ENCODE measurements at places on chromosomes 7 and 10.
A peak's percentile ranks its signal among the peaks of the same experiment; 100 is the strongest.

GRCh38 chr7:81181066-81181465, 262.2 kb upstream of the SEMA3C start:
- DNase-seq: no peak

- DNase-seq: no peak
Measured at GRCh38 chr10:78290131-78290750, 256.6 kb downstream of the RPS24 start.

- no peak for DNase-seq
Measured at GRCh38 chr7:151631570-151631952, 111.9 kb upstream of the RHEB start.

DNA sequence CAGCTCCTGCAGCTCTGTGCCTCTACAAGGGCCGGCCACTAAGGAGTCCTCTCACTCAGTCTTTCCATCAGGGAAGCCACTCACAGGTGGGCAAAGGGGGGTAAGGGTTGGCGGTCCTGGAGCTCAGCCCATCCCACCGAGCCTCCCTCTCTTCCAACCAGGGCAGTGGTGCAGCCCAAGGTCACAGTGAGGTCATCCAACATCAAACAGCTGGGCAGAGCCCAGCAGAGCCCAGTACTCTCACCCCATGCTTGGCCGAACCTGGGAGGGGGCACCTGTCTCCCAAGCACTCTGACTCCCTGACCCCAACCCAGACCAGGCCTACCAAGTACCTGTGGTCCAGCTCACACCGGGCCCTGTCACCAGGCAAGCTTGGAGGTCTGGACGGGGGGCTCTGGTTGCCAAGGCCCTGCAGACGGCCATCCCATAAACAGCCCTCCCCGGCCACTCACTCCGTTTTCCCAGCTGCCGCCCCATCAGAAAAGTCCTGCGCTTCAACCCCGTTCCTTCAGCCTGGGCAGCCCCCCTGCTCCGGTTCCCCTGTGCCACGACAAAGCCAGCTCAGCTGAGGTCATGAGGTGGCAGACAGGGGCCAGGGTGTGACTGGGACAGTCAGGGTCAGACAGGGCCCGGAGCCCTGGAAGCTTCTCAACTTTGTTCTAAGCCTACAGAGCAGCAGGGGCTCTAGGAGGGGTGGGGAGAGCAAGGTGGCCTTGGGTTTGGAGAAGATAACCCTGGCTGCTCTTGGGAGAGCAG, 27.5 kb downstream of the PDGFA start:
- DNase-seq: no peak

DNA sequence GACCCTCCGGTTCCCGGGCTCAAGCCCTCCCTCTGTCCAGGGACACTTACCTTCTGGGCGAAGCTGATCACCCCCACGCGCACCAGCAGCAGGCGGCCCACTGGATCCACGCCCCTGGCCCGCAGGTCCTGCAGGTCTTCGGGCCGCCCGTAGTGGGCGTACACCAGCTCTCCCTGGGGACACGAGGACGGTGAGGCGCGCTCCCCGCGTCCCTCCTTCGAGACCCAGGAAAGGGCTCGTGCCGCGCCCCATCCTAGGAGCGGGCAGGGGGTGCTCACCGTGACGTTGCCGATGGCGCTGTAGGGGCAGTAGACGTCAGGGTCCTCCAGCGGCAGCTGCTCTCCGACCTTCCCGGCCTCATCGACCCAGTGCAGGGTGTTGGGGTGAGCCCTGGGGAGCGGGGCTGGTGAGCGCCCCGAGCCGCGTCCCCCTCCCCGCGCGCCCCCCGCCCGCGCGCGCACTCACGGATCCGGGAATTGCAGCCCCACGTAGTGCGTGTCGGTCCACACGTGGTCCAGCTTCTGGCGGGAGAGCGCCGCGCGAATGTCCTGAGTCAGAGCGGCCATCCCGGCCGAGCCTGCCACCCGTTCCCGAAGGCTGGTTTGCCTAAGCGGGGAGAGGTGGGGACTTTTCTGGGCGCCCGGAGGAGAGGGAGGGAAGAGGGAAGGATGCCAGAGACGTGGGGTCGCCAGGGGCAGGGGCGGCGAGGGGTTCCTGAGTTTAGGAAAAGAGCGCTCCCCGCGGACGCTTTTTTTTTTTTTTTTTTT, 8.2 kb downstream of the TFR2 start:
- peak; percentile 24 for DNase-seq

GRCh38 chr7:82972135-82972534, 190.5 kb downstream of the PCLO start:
- DNase-seq: no peak

DNA sequence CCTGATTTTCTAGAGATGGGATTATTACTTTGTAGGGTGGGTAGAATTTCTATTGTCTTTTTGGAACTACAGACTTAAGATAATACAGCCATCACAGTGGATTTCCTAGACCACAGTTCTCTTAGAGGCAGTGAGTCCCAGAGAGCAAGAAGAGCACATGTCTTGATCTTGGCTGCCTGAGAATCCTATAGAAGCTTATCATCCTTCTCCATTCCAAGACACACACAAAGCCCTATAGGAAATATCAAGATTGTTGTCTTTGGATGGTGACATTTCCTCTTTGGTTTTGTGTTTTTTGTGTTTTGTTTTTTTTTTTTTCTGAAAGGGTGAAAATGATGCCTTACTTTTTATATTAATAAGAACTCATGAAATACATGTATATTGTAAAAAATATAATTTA, 143.1 kb downstream of the AHR start:
- DNase-seq: no peak

DNA sequence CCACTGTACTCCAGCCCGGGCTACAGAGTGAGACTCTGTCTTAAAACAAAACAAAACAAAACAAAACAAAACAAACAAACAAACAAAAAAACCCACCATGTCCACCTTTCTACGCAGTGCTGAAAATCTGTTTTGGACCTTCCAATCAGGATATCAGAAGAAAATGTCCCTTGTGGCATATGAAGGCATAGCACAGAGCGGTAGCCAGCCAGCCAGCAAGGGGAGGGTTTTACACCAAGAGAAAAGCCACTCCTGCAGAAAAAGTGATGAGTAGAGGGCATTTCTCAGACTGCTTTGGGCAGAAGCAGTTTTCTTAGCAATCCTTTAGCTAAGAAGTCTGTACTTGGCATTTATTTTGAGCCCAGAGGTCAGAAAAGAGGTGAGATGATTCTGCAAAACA, 612.2 kb downstream of the TYW1 start:
- no peak for DNase-seq

- DNase-seq: peak; percentile 88
Measured at GRCh38 chr7:32163141-32163806, 93.1 kb upstream of the PDE1C start.

GRCh38 chr7:33350577-33350976, 221.2 kb downstream of the BBS9 start:
- no peak for DNase-seq

DNA sequence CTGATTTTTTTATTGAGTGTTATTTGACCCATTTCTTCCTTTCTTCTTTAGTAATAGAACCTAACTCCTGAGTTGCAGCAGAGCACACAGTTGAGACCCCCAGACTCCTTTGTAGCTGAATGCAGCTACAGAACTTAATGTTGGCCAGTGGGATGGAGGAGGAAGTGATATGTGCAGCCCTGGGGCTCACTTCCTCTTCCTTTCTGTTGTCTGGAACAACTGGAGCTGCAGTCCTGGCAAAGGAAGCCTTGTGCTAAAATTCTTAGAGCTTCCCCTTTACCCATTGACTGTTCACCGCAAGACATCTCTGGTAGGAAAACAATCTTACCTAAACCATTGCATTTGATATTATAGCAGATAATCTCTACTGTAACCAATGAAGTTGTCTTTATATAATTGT, 86.6 kb downstream of the ITGB8 start:
- no peak for DNase-seq

- no peak for DNase-seq
Measured at GRCh38 chr10:97267671-97268070, 24.8 kb downstream of the ARHGAP19 start.

DNA sequence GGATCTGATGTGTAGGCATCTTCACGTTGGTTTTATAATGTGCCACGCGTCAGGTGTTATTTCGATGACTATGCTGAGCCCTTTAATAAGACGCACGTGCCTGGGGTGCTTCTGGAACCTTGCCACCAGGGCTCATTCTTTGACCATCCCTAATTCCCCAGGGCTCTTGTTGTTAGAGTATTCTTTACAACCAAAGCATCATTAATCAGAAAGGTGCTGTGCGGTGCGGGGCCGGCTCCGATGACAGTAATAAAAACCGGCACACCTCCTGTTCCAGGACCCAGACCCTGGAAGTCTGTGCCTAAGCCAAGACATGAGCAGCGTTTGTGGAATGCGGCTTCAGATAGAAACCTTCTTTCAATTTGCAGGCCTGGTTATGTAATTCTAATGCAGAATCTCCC, 58.4 kb downstream of the MGMT start:
- peak; percentile 59 for DNase-seq

DNA sequence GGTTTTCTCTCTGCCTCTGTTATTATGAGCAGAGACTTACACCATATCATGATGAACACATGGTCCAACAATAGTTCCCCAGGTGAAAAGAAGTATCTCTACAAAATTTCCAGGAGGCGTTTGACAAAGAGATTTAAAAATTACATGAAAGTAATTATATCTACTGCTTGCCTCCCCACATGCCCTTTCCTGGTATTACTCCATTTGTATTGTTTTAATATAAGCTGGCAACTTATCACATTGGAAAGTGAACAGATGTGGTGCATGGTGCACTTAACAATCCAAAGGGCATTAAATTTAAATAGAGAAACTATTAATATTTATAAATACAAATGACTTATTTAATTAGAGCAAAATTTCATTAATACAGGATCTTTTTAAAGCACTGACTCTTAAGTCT, 638.2 kb downstream of the ANKRD7 start:
- no peak for DNase-seq

GRCh38 chr10:46553238-46554049, 3.0 kb downstream of the GPRIN2 start:
- DNase-seq: no peak

GRCh38 chr7:47924266-47924665, 24.0 kb downstream of the PKD1L1 start:
- no peak for DNase-seq

GRCh38 chr7:128376077-128376476, 14.6 kb upstream of the PRRT4 start:
- no peak for DNase-seq

DNA sequence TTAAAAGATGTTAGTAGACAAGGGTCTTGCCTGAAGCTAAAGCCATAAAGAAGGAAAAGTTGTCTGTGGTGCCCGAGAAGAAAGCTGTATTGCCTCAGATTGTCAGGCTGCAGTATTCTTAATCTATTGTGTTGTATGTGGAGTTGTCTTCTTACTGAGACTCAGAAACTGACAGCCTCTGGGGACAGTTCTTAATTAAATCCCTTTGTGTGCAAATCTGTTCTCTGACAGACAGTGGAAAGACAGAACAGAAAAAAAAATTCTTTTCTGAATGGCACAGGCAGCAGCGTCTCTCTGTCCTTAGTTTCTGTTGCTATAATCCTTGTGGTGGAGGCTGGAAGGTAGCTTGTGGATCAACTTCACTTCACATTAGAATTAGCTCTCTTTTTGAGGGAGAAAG, 16.8 kb downstream of the VWC2 start:
- DNase-seq: no peak

GRCh38 chr7:102431617-102432298, 1.6 kb upstream of the ORAI2 start:
- no peak for DNase-seq

- DNase-seq: no peak
Measured at GRCh38 chr7:157892751-157893523, 556.1 kb downstream of the DNAJB6 start.

DNA sequence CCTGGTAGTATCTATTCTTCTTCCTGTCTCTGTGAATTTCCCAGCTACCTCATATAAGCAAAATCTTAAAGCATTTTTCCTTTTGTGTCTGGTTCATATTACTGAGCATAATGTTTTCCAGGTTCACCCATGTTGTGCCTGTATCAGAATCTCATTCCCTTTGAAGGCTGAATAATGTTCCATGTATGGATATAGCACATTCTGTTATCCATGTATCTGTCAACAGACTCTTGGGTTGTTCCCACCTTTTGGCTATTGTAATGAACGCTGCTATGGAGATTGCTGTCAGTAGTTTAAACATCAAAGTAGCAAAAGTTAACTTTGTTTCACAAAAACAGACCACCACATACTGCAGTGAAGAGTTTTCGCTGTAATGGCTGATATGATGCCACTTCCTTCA, 99.9 kb downstream of the NSUN6 start:
- DNase-seq: no peak

- no peak for DNase-seq
Measured at GRCh38 chr7:117313582-117313981, 9.3 kb downstream of the WNT2 start.

DNA sequence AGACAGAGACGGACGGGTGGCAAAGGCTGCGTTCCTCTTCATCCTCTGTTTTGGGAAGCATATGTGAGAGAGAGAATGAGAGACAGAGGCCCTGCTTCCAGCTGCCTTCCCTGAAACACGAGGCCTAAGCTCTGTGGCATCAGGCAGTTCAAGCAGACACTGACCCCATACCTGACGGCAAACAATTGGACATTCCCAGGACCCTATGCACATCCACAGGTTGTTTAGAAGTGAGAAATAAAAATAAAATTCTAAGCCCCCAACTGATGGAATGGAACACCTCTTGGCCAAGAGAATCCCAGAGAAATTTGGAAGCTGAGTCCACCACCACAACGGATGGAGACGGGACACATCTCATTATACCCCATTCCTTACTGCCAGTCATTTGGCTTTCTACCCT, 105.3 kb downstream of the CPXM2 start:
- no peak for DNase-seq

DNA sequence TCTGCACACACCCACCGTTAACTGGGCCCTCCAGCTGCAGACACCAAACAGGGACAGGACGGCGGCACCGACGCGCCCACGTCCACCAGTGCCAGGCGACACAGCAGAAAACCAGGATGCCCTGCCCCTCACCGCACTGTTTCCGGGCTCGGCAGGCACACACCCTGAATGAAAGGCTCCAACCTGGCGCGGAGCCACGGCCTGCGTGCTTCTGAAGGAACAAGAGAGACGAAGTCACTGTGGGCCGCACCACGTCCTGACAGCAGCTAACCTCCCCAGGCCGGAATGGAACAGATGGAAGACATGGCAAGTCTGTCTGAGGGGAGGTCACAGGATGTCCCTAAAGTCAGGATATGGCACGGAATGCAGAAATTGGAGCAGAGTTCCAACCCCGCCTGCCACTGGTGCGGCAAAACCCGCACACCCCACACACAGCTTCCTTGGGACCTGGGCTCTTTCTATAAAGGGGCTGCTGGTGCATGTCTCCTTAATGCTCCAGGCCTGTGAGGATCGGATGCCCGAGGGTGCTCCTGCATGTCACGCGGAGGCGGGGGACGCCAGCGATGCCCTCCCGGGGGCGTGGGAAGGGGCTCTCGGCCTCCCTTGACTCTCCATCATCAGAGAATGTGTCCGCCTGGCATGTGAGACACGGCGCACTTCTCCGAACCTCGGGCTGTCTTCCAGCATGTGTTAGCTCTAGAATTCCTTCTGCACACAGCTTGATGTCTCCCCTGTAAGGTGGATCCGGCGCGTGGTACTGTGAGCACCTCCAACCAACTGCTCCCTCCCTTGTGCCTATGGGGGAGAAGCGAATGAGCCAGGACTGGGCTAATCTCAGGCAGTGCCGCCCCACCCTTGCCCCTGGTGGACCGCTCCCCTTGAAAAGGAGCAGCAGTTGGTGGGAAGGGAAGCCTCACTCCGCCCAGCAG, 3.9 kb upstream of the GPER1 start:
- DNase-seq: no peak

All from fibroblast of mammary gland (primary cell).